NCI-H1930 (cell line): ENCODE measurements at places on chromosomes 7 and 10.

DNA sequence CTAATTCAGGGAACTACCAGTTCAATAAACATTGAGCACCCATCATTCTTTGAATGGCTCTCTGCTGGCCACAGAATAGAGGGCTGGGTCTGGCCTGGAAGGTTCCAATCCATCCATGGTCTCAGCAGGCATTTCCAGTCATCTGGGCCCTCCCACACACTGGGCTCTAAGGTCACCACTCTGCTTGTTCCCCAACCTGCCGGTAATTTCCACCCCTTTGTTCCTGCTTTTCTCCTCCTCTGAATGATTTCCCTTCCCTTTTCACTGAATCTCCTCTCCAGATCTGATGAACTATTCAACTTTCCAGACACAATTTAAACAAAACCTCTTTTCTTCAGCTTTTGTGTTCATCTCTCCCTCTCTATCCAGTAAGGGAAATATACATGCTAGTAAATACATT lies 2.6 kb downstream of the BZW2 start:
- DNase-seq, result no peak

- DNase-seq, result no peak
Observed at GRCh38 chr7:130910949-130911944, 177.2 kb upstream of the KLF14 start.

DNA sequence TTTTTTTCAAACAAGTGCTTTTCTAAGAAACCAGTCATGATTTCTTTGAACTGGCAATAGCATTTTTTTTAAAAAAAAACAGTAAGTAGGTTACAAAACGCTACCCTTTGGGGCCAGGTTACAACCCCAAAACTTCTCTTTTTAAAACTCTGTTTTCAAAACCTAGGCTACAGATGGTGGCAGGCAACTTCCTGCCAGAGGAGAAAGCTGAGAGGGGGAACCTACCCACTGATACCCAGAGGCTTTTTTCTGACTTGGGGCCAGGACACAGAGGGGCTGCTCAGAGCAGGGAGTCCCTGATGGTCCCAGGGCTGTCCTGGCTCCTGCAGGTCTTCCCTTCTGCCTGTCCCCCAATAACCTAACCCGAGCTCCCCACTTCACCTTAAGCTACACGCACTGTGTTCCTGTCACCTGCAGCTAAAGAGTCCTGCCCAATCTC lies 6.9 kb downstream of the STN1 start:
- no peak for DNase-seq

DNA sequence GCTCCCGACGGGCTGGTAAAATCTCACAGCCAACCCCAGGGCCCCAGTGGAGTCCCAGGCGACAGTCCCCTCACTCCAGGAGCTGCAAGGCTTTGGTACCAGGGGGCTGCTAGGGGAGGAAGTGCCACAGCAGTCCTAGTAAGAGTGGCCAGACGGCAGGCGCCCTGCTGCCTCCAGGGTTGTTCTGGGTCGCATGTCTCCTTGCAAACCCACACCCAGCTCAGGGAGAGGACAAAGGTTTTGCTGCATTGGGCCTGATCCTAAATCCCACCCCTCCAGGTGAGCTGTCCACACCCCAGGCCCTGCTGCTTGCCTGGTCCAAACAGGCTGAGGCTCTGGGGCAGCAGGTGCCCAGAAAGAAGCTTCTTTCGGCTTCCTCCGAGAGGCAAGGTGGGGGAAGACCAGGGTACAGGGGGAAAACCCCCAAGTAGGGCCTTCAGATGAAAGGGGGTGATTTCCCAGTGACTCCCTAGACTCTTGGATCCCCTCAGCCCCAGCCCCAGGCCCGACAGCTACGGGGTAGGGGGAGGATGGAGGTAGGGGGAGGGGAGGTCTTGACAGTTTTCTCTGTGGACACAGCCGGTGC lies 4.2 kb upstream of the KCP start:
- DNase-seq, result no peak

DNA sequence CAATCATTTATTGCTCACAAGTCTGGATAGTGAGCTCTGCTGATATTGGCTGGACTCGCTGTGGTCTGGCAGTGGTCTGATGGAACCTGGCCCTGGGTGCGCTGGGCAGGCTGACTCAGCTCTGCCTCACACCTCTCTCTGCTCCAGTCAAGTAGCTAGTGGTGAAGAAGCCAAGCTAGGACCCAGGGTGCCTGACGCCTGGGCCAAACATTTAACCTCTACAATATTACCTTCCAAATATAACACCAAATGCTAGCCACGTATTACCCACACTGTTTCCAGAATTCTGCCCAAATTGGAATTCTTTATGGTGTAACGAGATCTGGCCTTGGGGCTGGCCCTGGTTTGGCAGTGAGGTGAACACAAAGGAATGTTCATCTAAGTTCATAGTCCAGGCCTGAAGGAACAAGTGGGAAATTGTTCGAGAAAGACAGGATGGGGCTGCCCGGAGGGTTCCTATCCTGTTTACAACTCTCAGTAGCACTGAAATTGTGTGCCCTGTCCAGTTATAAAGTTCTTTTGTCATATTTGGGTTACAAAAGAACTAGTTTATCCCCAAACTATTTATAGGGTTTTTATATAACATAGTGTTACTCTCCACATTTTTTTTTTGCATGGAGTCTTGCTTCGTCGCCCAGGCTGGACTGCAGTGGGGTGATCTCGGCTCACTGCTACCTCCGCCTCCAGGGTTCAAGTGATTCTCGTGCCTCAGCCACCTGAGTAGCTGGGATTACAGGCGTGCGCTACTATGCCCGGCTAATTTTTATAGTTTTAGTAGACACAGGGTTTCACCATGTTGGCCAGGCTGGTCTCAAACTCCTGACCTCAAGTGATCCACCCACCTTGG lies 16.3 kb downstream of the OR2AE1 start:
- DNase-seq, result no peak

GRCh38 chr7:138070908-138071307 lies 5.4 kb upstream of the AKR1D1 start:
- DNase-seq, result no peak

DNA sequence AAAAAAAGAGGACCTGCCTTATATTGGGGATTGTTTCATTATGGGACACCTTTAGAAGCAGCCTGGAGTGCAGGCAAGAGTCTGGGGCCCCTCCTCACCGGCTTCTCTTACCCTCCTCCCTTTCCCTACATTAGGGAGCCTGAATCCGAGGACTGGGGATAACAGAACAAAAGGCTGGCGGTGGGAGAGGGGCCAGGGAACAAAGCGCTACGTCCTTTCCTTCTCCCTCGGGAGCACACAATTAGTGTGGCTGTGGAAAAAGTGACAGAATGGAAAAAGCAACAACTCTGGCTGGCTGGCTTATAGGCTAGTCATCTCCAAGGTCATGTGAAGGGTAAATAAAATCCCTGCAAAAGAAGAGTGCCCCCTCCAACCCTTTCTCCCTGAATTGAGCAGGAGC lies 74.7 kb downstream of the LSM5 start:
- DNase-seq, result no peak

GRCh38 chr10:95401704-95402469 lies 111.1 kb upstream of the PDLIM1 start:
- DNase-seq, result no peak

DNA sequence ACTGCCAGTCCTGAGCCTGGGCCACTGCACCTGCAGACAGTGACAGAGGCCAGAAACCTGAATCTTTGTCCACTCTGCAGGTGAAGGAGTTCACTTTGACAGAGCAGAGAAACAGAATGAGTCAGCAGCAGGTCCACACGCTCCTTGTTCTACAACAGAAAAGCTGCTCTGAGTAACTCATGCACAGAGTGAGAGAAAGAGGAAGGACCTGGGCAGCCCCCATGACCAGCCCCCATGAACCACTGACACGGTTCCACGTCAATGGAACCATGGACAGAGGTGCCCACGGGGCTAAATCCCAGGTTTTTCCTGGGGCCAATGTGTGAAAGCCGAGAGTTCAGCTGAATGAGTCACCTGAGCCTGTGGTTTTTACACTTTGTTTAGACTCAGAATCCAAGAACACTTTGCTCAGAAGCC lies 40.8 kb upstream of the CTBP2 start:
- DNase-seq, result no peak

DNA sequence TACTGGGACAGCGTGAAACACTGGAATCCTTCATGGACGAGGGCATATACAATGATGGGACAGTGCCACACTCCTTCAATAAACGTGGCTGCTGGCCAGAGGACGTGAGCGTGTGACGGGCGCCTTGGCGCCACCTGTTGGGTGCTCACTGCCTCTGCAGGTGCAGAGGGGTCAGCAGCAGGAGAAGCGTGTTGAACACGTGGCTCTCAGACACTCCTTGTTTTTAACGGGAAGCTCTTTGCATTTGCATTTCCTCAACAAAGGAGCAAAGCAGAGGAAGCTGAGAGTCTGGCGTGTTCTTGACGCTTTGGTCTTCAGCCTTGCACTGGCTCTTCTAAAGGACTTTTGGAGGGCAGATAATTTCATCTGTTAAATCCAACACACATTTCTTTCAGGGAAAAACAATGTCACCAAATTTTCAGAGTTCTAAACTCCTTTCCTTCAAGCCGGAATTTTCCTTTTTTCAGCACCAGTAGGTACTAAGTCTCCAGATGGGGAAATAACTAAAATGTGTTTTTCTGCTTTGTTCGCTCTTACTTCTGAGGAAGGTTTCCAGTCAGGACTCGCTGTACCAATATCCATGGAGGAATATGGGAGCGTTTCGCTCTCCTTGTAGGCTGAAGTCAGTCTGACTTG lies 2.9 kb upstream of the GET4 start:
- DNase-seq, result peak; percentile 64

DNA sequence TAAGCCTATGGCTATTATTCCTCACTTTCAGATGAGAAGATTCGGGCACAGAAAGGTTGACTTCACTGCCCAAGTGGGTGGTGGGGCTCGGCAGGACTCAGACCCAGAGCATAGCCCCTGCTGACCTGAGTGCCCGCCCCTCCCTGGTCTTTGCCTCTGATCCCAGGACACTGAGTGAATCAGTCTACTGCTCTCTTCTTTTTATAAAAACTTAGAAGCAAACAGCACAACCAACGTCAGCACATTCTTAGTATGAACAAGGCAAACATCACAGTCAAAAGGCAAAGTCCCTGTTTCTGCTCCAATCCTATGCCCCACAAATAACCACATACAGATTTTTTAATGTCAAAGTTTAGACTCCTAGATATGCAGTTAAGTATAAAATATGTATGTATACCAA lies 237.8 kb downstream of the ZMYND11 start:
- DNase-seq, result no peak

GRCh38 chr10:1128115-1128514 lies 71.9 kb downstream of the WDR37 start:
- DNase-seq, result no peak

GRCh38 chr10:93485690-93486089 lies 3.6 kb upstream of the MYOF start:
- DNase-seq, result no peak
